ENCODE measurements at places on chromosomes 11 and 22.
A peak's percentile ranks its signal among the peaks of the same experiment; 100 is the strongest.

DNA sequence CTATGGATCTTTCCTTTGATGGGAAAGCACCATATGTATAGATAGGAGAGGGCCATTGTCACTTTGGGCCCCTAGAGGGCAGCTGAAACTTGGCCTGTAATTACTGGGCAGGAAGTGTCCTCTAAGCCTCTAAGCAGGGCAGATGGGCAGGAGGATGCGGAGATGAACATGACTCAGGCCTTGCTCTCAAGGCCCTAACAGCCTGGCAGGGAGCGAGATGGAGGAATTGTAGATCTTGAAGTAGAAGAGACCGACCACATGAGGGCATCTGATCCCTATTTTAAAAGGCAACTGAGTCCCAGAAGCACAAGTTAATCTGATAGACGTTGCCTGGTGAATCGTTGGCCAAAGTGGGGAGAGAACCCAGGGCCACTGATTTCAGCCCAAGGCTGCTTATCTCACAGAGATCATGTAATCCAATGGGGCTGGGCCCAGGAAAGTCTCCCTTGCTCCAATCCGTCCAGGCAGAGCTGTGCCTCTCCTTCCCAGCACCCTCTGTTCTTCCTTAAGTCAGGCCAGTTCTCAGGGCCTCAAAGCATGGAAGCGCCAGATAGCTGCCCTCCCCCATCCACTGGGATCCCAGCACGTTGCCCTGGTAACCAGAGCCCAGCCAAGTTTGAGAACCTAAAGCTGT lies 2.5 kb upstream of the SEPTIN3 start:
- DNase-seq = peak; percentile 43

- DNase-seq = no peak
These were observed 29.0 kb downstream of the CSNK2A3 start for GRCh38 chr11:11324090-11324489.

- no peak for DNase-seq
These were observed 57.8 kb upstream of the APOA1 start for GRCh38 chr11:116895048-116895757.

- DNase-seq = no peak
These were observed 12.3 kb downstream of the LTBP3 start for GRCh38 chr11:65545853-65546216.

- DNase-seq = no peak
These were observed 8.5 kb upstream of the GRAMD1B start for GRCh38 chr11:123421589-123421988.

DNA sequence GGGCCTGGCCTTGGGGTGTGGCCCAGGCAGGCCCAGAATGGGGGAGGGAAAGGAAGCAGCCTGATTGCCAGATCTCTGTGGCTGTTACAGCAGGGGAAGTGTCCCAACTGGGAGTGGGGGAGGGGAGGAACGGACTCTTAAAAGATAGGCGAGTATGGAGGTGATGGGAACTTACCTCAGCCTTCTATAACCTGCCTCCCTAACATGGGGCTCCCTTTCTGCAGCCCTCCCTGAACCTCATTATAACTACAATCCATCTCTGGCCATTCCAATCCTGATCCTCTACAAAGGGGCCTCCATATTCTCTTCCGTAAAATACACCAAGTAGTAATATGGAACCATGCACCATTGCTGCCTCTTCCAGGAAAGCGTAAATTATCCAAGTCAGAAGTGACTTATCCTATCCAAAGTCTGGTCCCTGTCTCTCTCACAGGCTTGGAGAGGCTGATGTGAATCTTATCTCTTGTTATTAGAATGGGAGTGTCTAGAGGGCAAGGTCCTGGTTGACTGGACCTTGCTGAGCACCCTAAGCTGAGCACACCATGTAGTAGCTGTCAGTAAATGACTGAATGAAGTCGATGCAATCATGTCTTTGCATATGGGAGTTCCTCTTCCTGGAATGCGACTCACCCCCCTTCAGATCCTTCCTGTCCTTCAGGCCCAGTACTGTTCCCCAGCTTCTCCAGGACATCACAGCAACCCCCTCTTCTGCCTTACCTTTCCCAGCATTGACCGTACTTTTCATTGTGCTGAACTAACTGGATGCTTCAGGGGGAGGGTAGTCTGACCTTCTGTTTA lies 5.9 kb downstream of the RHOG start:
- DNase-seq = no peak

GRCh38 chr11:10727146-10727851 lies 23.7 kb upstream of the CTR9 start:
- DNase-seq = no peak

GRCh38 chr11:6414874-6415328 lies 4.0 kb downstream of the APBB1 start:
- no peak for DNase-seq

- DNase-seq = no peak
These were observed 612.2 kb downstream of the CNTN5 start for GRCh38 chr11:99632969-99633368.

DNA sequence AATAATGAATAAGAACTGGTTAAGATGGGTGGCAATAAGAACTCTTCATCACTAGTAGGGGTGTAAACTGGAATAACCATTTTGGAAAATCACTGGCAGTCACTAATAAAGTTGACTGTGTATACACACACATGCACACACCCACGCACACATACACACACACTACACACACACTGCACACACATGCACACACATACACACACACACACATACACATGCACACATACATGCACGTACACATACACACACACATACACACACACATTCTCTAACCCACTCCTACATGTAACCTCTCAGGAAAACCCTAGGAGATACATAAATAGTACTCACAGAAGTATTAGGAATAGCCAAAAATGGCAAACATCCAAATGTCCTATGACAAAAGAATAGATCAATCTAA lies 406.5 kb upstream of the SYN3 start:
- DNase-seq = no peak

DNA sequence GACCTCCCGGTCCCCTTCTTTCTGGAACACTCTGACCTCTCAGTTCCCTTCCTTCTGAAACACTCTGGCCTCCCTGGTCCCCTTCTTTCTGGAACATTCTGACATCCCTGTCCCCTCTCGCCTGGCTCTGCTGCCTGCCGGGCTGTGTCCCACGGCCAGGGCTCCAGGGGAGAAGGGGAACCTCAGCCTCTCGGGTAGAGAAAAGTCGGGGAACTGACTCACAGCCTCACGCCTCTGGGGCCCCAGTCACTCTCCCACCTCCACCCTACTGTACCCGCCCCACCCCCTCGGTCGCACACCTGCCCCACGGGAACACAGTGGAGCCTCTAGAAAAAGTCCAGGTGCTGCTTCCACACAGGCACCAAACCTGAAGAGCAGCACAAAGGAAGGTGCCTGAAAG lies 93.3 kb downstream of the BRD1 start:
- no peak for DNase-seq

GRCh38 chr11:120835601-120836228 lies 188.2 kb upstream of the TBCEL start:
- DNase-seq = no peak

DNA sequence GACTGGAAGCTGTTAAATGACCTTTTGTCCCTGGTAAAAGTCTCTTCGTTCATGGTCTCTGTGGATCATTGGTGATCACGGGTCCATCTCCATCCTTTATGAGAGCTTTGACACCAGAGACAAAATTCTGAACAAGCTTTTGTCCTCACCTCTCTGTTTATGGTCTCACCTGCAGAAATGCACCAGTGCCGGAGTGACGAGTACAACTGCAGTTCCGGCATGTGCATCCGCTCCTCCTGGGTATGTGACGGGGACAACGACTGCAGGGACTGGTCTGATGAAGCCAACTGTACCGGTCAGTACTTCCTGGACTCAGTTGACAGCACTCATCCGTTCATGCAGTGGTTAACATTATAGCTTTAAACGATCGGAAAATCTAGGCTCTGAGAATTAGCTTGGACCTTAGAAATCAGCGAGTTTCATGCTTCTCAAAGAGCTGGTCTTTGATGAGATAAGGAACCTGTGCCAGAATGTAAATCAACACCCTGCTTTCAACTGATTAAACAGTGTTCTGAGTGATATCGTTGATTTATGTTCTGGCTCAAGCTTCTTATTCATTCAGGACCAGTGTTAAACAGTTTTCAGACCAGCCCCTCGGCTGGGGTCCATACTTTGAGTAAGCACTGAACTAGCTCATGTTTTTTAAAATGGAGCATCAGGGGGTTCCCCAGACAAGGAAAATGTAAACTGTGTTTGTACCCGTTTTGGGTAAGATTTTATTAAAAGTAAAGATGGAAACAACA lies 124.5 kb upstream of the SORL1-AS1 start:
- DNase-seq = no peak

DNA sequence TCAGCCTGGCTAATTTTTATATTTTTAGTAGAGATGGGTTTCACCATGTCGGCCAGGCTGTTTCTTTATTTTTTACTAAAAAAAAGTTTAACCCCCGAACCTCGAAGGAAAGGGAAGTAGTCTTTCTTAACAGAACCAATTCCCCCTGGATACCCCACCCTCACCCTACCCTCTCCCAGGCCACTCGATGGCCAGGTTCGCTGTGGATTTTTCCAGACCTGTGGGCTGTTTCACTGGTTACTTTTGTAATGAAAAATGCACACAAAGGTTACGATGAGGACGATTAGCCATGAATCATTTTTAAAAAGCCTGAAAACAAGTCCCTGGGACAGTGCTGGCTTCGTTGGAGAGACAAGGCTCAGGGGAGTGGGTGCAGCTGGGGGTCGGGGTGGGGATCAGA lies 2.5 kb downstream of the TSPO start:
- no peak for DNase-seq
